ENCODE measurements at places on chromosomes 7 and 10.

- DNase-seq, result no peak
Observed at GRCh38 chr7:153382641-153383101, 623.1 kb downstream of the ACTR3B start.

GRCh38 chr7:41148521-41148951 is 554.4 kb downstream of the INHBA start:
- no peak for DNase-seq

GRCh38 chr7:27204851-27205322 is 5.0 kb upstream of the HOXA13 start:
- no peak for DNase-seq

DNA sequence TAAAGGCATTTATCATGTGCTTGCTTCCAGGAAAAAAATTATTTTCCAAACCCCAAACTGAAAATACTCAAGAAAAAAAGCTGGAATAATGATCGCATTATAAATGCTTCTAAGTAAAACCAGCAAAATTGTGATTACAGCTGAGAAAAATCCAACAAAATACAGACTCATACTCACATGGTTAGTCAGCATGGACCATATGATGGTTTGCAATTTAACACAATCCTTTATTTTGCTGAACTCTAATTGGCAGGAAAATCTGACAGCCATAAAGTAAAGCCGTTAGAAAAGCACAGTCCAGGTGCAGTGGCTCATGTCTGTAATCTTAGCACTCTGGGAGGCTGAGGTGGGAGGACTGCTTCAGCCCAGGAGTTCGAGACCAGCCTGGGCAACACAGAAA is 59.6 kb downstream of the BRI3 start:
- no peak for DNase-seq

DNA sequence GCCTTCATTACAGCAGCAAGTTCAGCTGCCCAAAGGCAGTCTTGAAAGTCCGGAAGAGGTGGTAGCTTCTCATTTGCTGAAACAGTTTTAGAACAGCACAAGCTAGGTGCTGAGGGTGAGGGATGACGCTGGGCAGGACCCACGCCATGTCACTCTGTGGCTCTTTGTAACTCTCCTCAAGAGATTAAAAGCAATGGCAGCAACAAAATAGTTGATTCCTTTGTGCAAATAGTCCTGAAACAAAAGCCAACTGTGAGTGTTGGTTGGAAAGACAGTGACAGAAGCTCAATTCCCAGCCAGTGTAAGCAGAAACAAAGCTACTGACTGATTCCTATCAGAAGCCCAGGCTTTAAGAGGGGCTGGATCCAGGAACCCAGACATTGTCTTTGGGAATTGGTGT is 47.6 kb upstream of the AQP1 start:
- no peak for DNase-seq

- no peak for DNase-seq
Observed at GRCh38 chr7:45181286-45181960, 23.8 kb downstream of the RAMP3 start.

DNA sequence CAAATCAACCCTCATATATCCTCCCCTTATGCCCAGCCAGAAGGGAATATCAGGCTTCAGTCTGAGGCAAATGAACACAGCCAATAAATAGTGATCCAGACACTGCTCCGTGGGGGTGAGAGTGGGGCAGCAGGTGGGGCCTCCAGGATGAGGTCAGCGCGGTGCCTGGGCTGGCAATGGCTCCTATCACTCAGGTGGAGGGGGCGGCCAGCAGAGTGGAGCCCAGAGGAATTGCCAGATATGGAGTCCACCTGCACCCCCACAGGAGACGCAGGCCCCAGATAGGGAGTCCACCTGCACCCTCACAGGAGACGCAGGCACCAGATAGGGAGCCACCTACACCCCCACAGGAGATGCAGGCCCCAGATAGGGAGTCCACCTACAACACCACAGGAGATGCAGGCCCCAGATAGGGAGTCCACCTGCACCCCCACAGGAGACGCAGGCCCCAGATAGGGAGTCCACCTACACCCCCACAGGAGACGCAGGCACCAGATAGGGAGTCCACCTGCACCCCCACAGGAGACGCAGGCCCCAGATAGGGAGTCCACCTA is 78.0 kb upstream of the PPP2R2D start:
- DNase-seq, result no peak

DNA sequence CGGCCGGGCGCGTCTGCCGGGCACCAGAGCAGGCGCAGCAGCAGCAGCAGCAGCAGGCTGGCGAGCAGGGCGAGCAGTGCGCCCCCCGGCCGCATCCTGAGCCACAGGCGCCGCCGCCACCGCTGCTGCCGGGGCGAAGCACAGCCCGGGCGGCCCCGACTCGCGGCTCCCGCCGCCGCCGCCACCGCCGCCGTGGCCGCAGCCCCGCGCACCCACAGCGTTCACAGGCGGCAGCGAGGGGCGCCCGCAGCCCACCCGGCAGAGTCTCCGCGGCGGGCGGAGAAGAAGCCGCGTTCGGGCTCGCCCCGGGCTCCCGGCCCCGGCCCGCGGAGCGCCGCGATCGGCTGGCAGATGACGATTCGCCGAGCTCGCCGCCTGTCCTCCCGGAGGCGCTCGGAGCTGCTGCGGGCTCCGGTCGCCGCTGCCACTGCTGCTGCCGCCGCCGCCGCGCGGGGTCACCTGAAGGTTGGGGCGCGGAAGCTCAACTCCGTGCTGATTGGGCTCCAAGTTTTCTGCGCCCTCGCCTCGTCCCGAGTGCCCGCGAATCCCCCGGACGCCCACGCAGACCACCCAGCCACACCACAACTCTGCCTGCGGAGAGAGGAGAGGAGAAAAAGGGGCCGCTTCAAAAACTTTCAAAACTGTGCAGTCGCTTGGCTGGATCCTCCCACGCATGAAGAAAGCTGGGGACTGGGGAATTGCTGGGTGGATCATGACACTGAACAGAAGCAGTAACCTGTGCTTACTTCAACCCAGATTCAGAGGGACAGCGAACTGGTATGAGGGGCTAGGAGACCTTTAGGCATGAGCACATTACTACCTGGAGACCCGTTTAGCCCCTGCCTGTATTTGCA is at the start of gene ST8SIA6:
ST8SIA6 (minus strand) TSS at position 435 of the 854 bp plus-strand sequence; CDS start at position 95, 340 bp downstream.
- DNase-seq, result no peak

GRCh38 chr7:152140560-152140959 is 115.1 kb downstream of the GALNT11 start:
- DNase-seq, result no peak

DNA sequence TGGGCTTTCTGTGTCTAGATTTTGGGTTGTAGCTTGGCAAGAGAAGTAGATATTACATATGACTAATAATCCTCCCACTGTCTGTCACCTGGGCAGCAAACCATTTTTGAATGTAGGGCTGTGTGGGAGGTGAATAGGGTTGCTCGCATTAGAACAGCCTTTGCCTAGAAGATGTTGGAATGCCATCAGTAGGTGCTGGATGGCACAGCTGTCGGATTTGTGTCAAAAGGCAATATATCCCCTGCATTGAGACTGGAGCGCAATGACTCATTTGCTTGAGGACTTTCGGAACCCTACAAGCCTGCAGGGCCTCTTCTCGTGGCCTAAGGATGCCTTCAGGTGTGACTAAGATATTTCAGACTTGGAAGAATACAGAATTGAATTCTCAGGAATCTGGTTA is 323.8 kb downstream of the GPR158 start:
- DNase-seq, result no peak

- DNase-seq, result no peak
Observed at GRCh38 chr7:127177156-127177555, 75.6 kb downstream of the GRM8 start.

- DNase-seq, result no peak
Observed at GRCh38 chr7:100093498-100093897, 4.7 kb downstream of the COPS6 start.

DNA sequence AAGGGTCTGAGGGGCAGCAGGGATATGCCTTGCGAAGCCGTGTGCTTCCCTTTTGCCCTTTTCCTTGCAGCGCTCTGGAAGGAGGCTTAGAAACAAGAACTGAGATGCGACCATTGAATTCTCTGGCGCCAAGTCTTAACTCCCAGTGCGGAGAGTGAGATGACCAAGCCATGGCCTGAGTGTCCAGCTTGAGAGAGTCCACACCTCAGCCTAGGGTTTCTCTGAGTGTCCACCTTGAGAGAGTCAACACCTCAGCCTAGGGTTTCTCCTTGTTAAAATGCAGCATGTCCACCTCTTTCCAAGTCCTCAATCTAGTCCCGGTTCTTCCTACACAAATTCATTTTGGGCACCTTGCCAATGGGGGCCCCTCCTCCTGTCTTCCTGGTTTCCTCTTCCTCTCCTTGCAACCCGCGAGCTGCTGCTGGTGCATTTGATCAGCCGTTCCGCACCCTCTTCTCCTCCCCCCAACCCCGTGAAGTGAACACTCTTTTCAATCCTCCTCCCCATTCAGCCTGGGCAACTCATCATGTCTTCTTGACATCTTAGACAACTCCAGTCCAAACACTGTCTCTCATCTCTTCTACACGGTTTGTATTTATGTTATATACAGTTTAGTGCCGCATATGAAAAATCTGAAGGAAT is 178.2 kb upstream of the PITRM1 start:
- no peak for DNase-seq

- no peak for DNase-seq
Observed at GRCh38 chr10:33190406-33190805, 144.1 kb downstream of the NRP1 start.

- no peak for DNase-seq
Observed at GRCh38 chr10:78993261-78993945, 75.4 kb upstream of the ZMIZ1 start.

DNA sequence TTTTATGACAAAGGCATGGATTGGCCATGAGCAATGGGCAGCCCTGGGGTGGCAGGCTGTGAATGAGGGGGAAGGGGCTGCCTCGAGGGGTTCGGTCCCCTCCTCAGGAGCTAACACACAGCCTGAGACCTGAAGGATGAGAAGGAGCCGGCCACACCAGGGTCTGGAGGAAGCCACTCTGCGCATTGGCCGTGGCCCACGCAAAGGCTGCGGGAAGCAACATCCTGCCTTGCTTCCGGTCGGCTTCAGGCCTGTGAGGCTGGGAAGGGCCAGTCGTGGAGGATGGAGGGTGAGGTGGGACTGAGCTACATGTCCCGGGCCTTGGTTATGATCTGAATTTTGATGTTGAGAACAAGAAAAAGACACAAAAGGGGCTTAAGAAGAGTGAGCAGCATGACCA is 49.4 kb downstream of the RGS10 start:
- no peak for DNase-seq

DNA sequence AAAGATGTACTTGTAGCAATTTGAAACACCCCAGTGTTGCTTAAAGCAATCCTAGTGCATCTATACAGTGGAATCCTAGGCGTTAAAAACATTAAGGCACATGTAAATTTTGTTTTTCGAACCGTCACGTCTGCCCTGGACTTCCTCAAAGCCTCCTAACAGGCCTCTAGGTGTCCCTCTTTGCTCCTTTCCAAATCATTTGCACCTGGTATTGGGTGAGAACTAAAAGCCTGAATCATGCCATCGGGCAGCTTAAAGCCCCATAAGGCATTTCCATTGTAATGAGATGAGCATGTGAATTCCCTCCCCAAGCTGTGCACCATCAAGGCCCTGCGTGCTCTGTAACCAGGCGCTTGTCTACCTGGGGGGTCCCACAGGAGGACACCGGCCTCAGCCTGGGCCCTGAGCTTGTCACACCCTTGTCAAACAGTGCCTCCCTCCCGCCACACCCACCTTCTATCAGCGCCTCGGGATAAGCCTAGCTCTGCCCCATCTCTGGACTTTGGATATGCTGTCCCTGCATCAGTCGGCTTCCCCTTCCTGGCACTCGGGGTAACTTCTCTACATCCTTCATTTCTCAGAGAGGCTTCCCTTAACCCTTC is 89.2 kb downstream of the WDR11 start:
- peak; percentile 11 for DNase-seq

DNA sequence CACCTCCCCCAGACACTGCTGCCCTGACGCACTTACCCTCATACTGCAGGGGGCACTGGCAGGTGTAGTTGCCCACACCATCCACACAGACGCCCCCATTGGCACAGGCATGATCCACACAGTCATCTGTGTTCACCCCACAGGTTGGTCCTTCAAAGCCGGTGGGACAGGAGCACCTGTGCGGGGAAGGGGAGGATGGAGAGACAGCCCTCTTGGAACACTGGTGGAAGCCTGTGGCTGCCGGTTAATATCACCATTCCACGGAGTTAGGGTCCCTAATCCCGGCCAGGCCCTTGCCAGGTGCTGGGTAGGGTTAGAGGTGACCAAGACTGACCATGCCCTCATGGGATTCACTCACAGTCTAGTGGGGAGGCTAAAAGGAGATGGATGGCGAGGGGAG is 171.8 kb downstream of the SLIT1 start:
- DNase-seq, result no peak

- DNase-seq, result no peak
Observed at GRCh38 chr7:66556549-66557213, 72.0 kb upstream of the KCTD7 start.

GRCh38 chr10:102812231-102812876 is 24.9 kb downstream of the CYP17A1 start:
- peak; percentile 75 for DNase-seq

DNA sequence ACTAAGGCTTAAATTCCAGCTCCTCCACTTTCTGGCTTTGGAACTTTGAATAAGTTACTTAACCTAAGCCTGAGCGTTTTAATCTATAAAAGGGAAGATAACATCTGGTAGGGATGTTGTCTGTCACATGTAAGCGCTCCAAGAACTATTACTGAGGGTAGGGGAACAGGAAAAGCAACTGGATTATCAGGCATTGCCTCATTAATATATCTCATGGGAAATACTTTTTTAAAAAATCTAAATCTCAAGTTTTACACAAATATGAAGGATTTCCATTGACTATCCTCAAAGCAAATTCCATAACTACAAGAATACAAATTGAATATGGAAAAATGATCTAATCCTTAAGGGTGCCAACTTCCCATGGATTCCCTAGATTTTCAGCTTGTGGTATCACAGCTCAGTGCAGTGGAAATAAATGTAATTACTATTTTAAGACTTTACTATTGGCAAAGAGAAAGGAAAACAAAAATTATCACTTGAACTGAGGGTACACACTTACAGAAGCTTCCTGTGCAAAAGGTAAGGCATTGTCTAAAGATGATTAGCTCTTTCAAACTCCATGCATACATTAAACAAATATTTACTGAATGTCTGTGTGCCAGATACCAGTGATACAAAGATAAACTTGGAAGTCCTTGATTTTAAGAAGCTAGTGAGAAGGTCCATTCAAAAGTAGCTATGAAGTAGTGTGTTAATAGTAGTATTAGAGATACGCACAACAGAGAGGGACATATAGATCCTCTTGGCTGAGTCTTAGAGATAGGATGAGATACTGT is 38.4 kb downstream of the NT5C2 start:
- DNase-seq, result no peak

GRCh38 chr7:6256677-6257535 is 15.5 kb downstream of the CYTH3 start:
- no peak for DNase-seq

- DNase-seq, result no peak
Observed at GRCh38 chr10:64286533-64286932, 765.3 kb downstream of the REEP3 start.

- DNase-seq, result no peak
Observed at GRCh38 chr7:159147687-159148086, 3.0 kb upstream of the VIPR2 start.

- no peak for DNase-seq
Observed at GRCh38 chr7:117323851-117324711, 1.2 kb upstream of the WNT2 start.

DNA sequence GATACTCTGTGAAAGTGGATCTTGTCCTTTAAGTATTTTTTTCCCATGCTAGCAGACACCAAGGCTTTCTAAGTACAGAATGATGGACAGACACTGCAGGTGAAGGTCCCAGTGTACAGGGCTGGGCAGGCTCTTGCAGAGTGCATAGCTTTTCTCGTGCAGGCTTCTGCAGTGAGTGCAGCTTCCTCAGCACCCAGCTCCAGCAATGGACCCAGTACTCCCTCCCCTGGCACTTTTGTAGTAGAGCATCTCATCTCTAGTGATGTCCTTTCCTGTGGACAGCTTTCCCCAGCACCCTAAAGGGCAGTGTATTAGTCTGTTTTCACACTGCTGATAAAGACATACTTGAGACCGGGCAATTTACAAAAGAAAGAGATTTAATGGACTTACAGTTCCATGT is 104.3 kb downstream of the CUL2 start:
- no peak for DNase-seq
